ENCODE measurements at places on chromosomes 2 and 18. TPM values are rescaled to one million over a fixed set of nuclear protein-coding genes. Genes with fewer than 3 reads are reported as not detected.
A peak's percentile ranks its signal among the peaks of the same experiment; 100 is the strongest.

GRCh38 chr2:219961947-219962498 is 334.6 kb downstream of the SLC4A3 start:
- DNase-seq, result no peak

CXCR4 gene
- 5.6 TPM for total RNA-seq

DNA sequence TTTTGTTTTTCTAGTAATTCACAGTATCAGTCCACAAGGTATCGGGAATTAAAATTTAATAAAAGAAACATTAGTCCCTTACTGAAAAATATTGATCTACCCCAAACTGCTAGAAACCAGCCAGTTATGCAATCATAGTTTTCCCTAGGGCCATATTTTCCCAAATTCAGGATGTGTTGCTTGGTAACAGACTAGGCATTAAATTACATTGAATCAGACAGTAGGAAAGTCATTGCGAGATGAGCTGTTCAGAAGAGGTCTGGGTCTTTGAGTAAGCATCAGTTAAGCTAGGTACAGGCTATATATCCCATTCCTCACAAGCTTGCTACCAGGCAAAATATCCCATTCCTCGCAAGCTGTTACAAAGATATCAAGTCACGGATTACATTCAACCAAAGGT is 123.0 kb upstream of the CCDC150 start:
- no peak for DNase-seq

DNA sequence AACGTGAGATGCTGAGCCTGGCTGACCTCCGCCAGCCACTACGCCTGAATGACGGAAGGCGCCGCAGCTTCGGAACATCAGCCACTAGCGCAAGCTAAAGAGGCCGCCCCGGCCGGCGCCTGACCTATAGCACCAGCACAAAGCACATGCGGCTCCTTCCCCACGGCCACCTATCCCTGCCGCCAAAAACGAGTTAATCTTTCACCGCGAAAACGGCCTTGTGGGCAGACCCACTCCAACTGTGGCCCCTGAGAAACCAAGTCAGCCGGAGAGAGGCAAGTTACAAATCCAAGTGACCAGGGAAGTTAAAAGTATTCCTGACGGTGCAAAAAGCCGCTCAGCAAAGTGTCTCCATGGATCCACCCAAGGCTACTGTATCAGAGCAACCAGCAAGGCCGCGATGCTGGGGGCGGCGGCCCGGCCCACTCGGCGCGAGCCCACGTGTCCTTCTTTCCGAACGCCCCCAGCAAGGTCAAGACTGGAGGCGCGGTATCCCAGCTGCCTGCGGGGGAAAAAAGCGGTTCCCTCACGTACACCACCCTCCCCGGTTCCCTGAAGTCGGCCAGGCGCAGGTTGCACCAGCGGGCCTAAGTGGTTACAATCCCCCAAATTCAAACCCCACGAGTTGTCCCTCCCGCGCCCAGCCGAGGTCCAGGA is 575 bp downstream of the HSPD1 start:
- peak; percentile 50 for DNase-seq

GRCh38 chr18:68735483-68736343 is 20.8 kb upstream of the TMX3 start:
- DNase-seq, result no peak

GRCh38 chr2:3376821-3377220 is 797 bp downstream of the EIPR1 start:
- no peak for DNase-seq

MRPS9 gene
- total RNA-seq, result 57.1 TPM

DNA sequence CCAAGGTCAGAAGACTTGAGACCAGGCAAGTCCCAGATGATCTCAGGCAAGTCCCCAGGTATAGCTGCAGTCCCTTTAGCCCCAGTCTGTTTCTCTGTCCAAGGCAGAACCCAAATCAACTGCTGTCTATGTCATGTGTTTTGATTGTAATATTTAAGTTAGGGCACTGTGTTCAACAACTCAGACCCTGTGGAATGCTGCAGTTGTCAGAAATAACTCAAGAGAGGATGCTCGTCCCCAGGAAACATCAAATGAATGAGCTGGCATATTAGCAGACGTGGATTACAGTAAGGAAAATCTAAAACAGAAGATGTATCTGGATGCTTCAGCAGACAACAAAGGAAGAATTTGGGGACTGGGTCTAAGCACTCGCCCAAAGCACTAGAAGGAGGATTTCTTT is 70.1 kb downstream of the BCL11A start:
- no peak for DNase-seq

DNA sequence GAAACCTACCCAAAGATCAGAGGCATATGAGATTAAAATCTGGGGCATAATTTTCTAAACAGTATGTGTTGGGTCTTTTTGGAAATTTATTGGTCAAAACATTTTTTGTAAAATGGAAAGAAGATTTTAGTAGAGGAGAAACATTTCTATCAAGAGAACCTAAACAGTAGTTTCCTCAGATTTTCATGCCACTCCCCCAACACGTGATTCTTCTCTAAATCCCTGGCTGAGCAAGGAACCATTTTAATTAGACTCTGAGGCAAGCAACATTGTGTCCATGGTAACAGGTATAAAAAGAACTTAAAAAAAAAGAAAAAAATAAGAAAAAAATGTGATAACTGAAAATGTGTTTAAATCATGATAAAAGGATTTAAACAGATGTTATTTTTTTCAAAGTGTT is 1105.2 kb upstream of the ZEB2 start:
- no peak for DNase-seq

WDR7 gene
- 30.7 TPM for total RNA-seq

KCNK3 gene
- 6.8 TPM for total RNA-seq

EML4 gene
- 5.9 TPM for total RNA-seq

DNA sequence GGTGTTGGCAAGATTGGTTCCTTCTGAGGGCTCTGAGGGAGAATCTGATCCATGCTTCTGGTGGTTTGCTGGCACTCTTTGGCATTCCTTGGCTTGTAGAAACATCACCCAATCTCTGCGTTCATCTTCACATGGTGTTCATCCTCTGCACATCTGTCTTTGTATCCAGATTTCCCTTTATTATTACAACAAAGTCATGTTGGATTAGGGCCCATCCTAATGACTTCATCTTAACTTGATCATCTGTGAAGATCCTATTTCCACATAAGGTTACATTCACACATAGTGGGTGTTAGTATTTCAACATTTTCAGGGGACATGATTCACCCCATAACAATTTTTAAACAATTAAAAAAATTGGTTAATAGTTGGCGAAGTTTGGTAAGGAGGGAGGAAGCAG is 177.4 kb upstream of the CWC22 start:
- no peak for DNase-seq

DNA sequence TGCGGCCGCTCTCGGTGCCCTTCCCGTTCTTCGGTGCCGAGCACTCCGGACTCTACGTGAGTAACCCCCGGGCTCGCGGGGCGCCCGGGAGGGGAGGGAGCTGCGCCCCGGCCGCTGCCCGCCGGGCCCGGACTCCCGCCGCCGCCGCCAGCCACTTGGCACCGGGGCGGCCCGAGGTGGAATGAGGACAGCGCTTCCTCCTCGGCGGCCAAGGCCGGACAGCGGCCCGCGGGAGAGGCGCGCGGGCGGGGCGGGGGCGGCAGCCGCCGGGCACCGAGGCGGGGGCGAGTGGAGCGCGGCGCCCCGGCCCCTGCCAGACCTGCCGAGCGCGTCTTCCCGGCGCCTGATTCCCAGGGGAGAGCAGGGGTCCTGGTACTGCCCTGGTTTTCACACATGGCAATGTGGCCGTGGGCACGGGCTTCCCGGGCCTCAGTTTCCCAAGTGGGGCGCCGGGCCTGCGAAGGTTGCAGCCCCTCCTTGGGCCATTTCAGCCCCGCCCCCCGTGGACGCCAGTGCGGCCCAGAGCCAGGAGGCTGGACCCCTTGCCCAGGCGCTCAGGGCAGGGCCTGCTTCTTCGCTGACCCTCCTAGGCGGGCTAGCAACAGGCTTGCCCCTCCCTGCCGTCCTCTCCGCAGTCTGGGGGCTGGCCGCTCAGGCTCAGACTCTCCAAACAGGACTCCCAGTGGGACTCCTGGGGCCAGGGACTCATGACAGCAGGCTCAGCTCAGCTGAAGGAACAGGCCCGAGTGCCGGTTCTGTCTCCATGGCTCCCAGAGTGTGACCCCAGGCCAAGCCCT is 775 bp downstream of the SNED1 start:
- DNase-seq, result no peak

DES gene
- total RNA-seq, result 15,769 TPM

GRCh38 chr2:98921062-98921461 is 15.0 kb downstream of the CRACDL start:
- DNase-seq, result no peak
